Astrocyte of the cerebellum (primary cell): ENCODE measurements at places on chromosomes 3 and 15.
A peak's percentile ranks its signal among the peaks of the same experiment; 100 is the strongest.

DNA sequence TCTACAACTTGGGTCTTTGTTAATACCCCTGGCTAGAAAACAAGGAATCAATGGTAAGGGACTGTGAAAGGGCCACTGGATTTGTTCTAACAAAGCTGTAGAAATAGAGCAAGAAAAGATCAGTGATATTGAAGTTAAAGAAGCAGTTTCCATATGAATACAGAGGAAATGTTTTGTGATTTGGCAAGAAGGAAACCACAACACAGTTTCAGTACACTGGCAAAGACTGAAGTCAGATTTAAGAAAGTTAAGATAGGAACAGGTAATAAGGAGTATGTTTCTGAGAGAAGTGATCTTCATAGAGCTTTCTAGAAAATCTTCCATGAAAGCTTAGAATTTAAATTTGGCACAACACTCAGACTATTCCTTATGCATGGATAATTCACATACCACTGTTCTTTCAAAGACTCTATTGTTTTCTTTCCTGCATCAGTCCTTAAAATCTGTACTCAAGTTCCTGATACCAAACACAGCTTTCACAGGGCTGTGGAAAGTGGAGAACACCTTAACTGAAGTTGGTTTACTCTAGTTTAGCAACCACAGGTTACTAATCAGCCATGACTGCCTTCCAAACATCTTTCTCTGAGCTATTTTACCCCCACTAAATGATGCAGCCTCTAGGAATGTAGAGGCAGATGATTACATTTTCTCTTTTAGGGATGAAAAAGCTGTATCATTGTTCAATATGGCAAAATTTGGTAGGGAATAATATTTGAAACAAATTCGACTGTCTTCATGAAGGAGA, 32.4 kb upstream of the ALCAM start:
- DNase-seq, result peak; percentile 18

GRCh38 chr15:42184296-42184695, 23.8 kb downstream of the VPS39 start:
- DNase-seq, result no peak

GRCh38 chr3:181614878-181615277, 96.8 kb upstream of the SOX2 start:
- no peak for DNase-seq

GRCh38 chr15:97903560-97903959, 56.9 kb upstream of the ARRDC4 start:
- no peak for DNase-seq

- no peak for DNase-seq
These were observed 145.9 kb upstream of the GALNT15 start for GRCh38 chr3:16028604-16029003.

- DNase-seq, result no peak
These were observed 290.8 kb downstream of the NLGN1 start for GRCh38 chr3:173688216-173688842.

GRCh38 chr3:111324645-111325044, 217.4 kb upstream of the CD96 start:
- DNase-seq, result no peak

- DNase-seq, result peak; percentile 64
These were observed 443.8 kb upstream of the TGFBR2 start for GRCh38 chr3:30162579-30162978.

DNA sequence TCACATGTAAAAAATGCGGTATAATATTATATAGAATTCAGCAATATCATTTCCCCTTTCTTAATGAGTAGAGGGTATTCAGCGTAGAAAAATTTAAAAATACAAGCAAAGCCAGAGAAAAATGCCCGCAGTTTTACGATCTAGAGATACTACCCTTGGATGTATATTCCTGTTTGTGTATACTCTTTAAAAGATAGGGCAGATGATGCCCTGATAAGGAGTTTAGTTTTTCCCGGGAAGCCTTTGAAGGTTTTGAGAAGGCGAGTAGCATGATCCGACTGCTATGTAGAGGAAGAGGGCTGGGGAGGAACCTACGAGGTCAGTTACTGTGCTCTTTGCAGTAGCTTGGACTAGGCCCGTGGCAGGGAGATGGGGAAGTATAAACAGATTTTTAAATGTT, 1.2 kb downstream of the YEATS2 start:
- DNase-seq, result no peak

DNA sequence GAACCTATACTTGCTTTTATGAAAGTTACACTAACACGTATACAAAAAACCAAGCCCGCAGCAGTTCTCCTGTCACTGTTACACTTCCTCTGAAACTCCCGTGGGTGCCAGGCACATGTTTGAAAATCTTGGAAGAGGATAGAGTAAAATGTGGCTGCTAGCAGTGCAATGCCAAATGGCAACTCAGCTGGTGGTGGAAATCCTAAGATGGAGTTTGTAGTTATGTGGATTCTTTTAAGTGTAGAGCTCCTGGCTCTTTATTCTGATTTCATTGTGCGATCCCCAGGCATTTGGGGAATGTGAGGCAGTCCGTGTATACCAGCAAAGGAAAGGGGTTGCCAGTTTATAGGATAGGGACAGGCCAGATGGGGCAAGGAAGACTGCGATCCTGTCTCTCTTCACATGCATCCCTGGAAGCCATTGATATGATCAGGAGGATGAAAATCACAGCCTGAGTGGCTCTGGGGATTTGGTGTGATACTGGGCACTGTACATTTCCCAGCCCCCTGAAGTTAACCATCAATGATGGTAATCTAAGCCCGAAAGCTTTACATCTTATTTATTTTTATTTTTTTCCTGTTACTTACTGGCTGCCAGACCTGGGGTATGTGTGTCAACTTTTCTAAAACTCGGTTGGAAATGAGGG, 1.1 kb downstream of the STAC start:
- no peak for DNase-seq

DNA sequence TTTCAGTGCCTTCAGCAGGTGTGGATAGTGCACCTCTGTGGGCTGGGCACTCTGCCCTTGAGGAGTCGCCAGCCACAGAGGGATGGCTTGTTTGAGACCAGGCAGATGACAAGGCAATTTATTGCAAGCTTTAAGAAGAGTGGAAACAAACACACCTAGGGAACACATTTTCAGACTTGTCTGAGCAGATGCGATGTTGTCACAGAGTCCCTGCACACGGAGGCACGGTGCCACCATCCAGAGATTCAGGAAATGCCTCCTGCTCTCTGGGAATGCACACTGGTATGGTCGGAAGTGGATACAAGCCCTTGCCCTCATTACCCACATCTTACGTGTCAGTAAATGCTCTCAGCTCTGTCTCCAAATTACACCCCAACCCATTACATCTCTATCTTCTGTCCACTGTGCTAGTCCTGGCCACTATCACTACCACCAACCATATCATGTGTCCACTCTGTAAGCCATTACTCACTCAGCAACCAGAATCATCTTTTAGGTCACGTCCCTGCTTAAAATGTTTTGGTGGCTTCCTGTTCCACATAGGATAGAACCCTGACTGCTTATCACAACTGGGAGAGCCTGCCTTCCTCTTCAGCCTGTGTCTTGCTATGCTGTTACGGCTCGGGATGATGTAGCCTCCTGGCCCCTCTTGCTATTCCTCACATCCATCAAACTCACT, 196.9 kb downstream of the SLCO3A1 start:
- DNase-seq, result no peak

- DNase-seq, result no peak
These were observed 238.6 kb upstream of the TPM1 start for GRCh38 chr15:62803856-62804400.
